Fibroblast of lung (primary cell): ENCODE measurements at places on chromosomes 12 and 14. TPM values are rescaled to one million over a fixed set of nuclear protein-coding genes. Genes with fewer than 3 reads are reported as not detected.

Gene SMCO2
- polyA plus RNA-seq = 0.05 TPM in 1 of 2 replicates, not detected in the other

DNA sequence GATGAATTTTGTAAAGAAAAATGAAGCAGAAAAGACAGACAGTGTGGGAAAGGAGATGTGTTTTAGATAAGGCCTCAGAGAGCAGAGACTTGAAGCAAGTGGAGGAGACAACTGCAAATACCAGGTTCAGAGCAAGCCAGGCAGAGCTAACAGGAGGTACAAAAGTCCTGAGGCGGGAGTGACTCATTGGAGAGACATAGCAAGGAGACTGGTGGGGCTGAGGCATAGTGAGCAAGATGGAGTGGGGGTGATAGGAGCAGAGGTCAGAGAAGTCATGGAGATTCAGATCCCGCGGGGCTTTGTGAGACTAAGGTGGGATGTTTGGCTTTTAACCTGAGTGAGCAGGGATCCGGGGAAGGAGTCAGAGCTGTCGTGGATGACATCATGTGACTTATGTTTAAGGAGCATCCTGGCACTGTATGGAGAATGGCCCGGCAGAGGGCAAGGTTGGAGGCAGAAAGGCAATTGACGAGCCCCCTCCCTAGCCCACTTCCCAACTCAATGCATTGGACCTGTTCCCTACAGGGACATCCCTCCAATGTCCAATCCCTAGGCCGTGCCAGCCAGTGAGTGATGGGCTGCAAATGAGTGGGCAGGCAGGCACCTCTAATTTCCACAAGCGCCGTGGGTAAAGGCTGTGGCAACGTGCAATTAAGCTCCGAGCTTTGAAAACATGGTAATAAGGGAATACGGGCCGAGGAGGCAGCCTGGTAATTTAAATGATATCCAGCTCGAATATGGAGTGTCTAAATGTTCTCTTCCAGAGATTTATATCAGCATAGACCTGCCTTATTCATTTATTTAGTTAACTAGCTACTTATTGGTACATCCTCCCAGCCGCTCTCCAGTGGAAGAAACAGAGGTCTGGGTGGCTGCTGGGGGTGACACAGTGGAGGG lies 206.8 kb upstream of the LHX5 start:
- no peak for DNase-seq

DNA sequence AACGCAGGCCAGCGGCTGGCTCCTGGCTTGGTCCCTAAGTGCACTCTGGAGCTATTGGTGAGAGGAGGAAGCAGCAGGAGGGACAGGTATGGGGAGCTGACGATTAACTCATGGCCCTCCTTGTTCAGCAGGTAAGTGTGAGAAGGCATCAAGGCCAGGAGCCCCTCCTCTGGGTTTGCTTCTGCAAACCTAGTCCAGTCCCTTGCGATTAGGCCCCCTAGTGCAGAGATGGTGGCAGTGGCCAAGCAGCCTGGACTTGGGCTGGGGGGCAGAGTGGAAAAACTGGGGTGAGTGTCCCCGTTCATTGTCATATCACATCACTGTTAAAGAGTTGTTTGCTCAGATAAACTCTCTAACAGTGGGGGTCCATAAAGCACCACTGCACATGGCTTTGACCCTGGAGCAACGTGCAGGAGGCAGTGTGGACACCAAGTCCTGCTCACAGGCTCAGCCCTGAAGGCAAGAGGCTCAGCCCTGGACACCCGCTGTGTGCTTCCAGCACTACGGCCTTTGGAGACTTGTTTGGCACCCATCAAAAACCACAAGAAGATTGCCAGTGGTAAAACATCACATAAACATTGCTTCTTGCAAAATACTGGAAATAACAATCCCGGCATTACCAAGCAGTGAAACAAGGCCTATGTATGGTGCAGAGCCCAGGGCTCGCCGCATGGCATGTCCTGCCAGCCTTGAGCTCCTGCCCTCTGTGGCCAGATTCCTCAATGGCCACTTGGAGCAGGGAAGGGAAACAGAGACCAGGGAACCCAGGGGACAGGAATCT lies 184.3 kb upstream of the RTL1 start:
- DNase-seq = peak; percentile 48

DNA sequence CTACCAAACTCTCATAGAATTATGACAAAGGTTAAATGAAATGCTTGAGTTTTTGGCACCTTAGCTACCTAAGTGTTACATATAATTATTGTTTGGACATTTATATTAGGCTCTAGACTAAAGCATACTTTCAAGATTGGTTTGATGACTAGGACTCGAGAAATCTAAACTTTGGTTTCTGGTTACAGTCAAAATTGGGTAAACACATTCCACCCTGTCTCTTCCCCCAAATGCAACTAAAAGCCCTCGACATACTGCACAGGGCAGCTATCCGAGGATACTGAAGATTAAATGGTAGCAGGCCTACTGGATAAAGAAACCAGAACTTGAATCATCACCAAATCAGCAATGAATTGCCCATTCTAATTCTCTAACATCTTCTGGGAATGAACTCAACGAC lies 369.1 kb downstream of the PRKD1 start:
- peak; percentile 71 for DNase-seq

DNA sequence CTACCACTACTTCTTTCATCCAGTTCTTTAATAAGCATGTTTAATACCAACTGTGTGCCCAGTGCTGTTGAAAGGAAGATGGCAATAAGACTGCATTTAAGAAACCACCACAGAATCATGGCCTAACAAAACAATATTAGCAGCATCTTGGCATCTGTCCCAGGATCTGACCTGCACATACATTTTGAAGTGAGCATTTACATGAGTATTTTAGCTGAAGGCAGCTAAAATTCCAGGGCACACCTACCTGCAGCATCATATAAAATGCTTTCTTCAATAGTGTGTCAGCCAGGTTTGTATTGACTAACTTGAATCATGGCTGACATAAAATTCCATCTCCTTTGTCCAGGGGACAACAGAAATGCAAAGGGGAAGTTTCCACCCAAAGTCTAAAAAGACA lies 65.0 kb upstream of the ARHGAP5 start:
- DNase-seq = no peak

- DNase-seq = no peak
Measured at GRCh38 chr12:120283318-120283717, 8.4 kb downstream of the RNU4-2 start.
